Endodermal cell (in vitro differentiated cells): ENCODE measurements at places on chromosomes 13 and 19. TPM values are rescaled to one million over a fixed set of nuclear protein-coding genes. Genes with fewer than 3 reads are reported as not detected.

DNA sequence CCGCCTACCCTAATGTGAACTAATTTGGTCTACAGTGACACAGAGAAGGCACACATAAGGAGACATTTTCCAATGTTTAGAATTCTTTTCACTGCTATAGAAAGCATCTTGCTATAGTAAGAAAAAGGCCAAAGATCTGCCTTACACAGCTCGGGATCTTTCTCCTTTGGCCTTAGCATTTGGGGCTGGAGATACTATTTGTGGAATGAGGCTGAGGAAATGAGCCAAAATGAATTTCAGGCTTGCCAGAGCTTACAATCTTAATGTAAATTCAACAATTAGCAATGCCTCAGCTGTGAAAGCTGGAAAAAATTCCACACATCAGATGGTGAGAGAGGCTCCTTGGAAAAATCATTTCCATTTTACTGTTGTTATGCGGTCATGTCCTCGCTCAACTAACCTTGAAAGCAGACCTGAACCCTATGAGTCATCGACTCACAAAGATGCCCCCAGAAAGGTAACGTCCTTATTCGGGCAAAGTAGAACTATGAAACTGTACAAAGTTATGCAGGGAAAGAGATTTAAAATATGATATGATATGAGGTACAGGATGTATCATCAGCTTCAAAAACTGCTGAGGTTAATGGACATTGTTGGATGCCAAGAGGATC lies 324.5 kb upstream of the NBEA start:
- H3K27ac ChIP-seq, result no peak overlapping the region
- no peak overlapping the region for H3K4me3 ChIP-seq
- no peaks in the 10 kb centered on the region for H3K36me3 ChIP-seq
- H3K4me1 ChIP-seq, result peaks cover 14% of the 10 kb centered on the region
- no peaks in the 10 kb centered on the region for H3K27me3 ChIP-seq

The TINCR gene
- 0.53 and 0.93 TPM in 2 replicates for total RNA-seq

- no peaks in the 10 kb centered on the region for H3K27me3 ChIP-seq
- peaks cover 4% of the 10 kb centered on the region for H3K36me3 ChIP-seq
- peak; percentile 35 for DNase-seq
- H3K4me3 ChIP-seq, result no peak overlapping the region
Observed at GRCh38 chr13:98487016-98487415, 89.9 kb downstream of the STK24 start.

The TEKTIP1 gene
- 3.1 to 5.7 TPM (median 4.2 TPM) in 3 replicates for total RNA-seq

- no peaks in the 10 kb centered on the region for H3K27me3 ChIP-seq
- DNase-seq, result peak; percentile 68
- no peaks in the 10 kb centered on the region for H3K36me3 ChIP-seq
Observed at GRCh38 chr19:33715462-33715861, 81.2 kb upstream of the KCTD15 start.

The ZNF737 gene
- 36.5 and 42.6 TPM in 2 replicates for total RNA-seq

- no peaks in the 10 kb centered on the region for H3K4me1 ChIP-seq
- no peaks in the 10 kb centered on the region for H3K27me3 ChIP-seq
Observed at GRCh38 chr13:19283836-19284235, 102.2 kb upstream of the TUBA3C start.

DNA sequence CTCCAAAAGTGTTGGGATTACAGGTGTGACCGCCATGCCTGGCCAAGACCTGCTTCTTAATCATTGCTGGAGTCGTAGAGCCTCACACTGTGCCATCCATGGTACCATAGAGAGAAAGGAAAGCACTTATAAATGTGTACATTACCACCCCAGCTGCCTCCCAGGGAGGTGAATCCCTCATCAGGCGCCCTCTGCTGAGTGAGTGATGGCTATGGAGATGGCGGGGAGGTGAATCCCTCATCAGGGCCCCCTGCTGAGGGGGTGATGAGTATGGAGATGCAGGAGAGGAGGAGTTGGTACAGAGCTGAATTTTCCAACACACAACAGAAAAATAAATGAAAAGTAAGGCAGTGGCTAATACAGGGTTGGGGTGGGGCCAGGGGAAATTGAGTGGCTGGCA lies 263.4 kb downstream of the UQCRFS1 start:
- DNase-seq, result peak; percentile 66
- no peaks in the 10 kb centered on the region for H3K4me1 ChIP-seq
- H3K27ac ChIP-seq, result no peak overlapping the region
- no peaks in the 10 kb centered on the region for H3K27me3 ChIP-seq
- no peaks in the 10 kb centered on the region for H3K36me3 ChIP-seq
- no peak overlapping the region for H3K4me3 ChIP-seq

The C19orf18 gene
- 0.40 and 0.61 TPM in 2 replicates for total RNA-seq

DNA sequence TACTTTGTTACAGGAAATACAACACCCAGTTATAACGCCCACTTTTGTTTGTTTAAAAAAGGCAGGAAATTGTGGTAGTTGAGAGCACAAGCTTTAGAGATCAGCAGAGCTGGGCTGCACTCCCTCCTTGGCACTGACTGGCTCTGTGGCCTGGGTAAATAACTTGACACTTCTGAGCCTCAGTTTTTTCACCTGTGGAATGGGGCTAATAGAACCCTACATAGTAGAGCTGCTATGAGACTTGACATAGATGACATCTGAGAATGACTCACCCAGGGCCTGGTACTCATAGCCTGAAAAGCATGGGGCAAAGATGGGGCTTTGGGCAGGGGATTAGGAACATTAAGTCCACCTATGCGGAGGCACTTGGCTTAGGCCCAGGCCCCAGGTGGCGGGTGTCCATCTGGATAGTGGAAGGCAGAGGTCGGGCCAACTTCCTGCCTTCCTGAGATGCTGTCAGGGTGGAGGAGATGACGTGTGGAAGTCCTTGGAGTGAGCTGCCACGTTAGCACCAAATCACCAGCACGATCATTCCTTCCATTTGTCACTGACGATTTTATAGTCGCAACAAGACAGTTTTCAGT lies 159.1 kb downstream of the KATNAL1 start:
- H3K4me1 ChIP-seq, result no peaks in the 10 kb centered on the region
- H3K4me3 ChIP-seq, result no peak overlapping the region

DNA sequence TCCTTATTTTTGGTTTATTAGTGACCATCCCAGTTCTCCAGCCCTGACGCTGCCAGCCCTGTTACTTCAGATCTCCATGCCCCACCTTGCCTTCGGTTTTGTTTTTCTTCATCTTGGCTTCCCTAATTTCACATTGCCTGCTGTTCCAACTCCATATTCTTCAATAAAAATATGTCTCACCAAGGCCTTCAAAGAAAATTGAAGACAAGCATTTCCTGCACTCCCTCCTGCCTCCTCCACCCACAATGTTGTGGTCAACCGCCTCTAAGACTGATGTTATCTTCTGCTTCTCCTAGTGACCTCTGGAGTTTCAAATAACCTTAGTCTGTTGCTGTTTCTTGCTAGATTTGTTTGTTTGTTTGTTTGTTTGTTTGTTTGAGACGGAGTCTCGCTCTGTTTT lies 14.6 kb downstream of the PLD3 start:
- DNase-seq, result no peak
- no peaks in the 10 kb centered on the region for H3K27me3 ChIP-seq

GRCh38 chr13:26476111-26476781 lies 81.2 kb upstream of the WASF3 start:
- H3K27ac ChIP-seq, result peak overlapping the region; percentile 24
- peaks cover 4% of the 10 kb centered on the region for H3K4me1 ChIP-seq
- H3K36me3 ChIP-seq, result no peaks in the 10 kb centered on the region

- H3K27me3 ChIP-seq, result peaks cover 6% of the 10 kb centered on the region
- no peak for DNase-seq
- no peak overlapping the region for H3K4me3 ChIP-seq
- no peaks in the 10 kb centered on the region for H3K36me3 ChIP-seq
- no peak overlapping the region for H3K27ac ChIP-seq
Observed at GRCh38 chr13:48567515-48568369, 34.9 kb upstream of the RCBTB2 start.

The RAB3A gene
- 3.9 to 79.3 TPM (median 4.5 TPM) in 3 replicates for total RNA-seq

The GPC6 gene
- total RNA-seq, result 60.1 and 69.6 TPM in 2 replicates

The SPIB gene
- total RNA-seq, result 2.0 and 2.6 TPM in 2 replicates

The ZNF568 gene
- total RNA-seq, result 2.9 to 3.7 TPM (median 3.1 TPM) in 3 replicates

- no peak for DNase-seq
- no peak overlapping the region for H3K4me3 ChIP-seq
- no peaks in the 10 kb centered on the region for H3K36me3 ChIP-seq
- H3K27ac ChIP-seq, result no peak overlapping the region
Observed at GRCh38 chr13:37409756-37410155, 188.8 kb downstream of the POSTN start.

DNA sequence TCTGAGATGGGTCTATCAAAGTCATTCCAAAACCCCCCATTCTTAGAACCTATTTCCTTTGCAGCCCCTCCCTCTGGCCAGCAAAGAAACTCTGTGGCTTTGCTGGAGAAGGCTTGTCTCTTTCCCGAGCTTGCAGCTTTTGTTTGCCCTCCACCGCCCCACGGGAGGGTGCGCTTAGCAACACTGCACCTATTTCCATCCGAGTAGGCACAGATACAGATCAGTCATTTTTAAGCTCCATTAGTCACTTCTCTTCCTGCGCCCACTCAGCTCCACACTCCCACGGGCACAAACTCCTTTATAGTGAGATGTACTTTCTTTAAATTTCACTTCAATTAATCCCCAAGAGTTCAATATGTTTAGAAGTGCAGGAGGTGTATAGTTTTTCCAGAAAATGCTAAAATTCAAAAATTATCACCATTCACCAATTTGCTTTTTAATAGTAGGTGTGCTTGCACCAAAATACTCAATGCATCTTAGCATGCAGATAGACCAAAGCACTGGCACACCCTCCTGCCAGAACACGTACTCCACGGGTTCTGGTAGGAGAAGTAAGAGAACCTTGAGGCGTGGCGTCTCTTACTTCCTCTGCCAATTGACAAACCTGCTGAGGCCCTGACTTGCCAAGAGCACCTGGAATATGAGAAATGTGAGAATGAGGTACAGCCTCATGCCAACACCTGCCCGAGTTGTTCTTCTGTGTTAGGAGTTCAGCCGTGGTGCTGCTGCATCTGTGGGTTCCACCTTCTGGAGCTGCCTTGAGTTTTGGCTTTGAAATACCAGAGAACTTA lies 183.7 kb downstream of the TEX29 start:
- H3K4me3 ChIP-seq, result no peak overlapping the region
- H3K27ac ChIP-seq, result no peak overlapping the region
- no peaks in the 10 kb centered on the region for H3K27me3 ChIP-seq
- H3K36me3 ChIP-seq, result no peaks in the 10 kb centered on the region
- H3K4me1 ChIP-seq, result no peaks in the 10 kb centered on the region

GRCh38 chr13:54733639-54734038 lies 1705.0 kb downstream of the OLFM4 start:
- no peaks in the 10 kb centered on the region for H3K27me3 ChIP-seq
- no peak overlapping the region for H3K27ac ChIP-seq
- DNase-seq, result peak; percentile 62
- H3K4me1 ChIP-seq, result no peaks in the 10 kb centered on the region

The PTPRH gene
- total RNA-seq, result 1.5 TPM in 1 of 3 replicates, not detected in the others

The NUMBL gene
- total RNA-seq, result 23.2 to 46.9 TPM (median 46.8 TPM) in 3 replicates

The ALKBH6 gene
- 31.1 to 38.7 TPM (median 37.8 TPM) in 3 replicates for total RNA-seq

The ERICH4 gene
- not detected in 3 replicates for total RNA-seq

DNA sequence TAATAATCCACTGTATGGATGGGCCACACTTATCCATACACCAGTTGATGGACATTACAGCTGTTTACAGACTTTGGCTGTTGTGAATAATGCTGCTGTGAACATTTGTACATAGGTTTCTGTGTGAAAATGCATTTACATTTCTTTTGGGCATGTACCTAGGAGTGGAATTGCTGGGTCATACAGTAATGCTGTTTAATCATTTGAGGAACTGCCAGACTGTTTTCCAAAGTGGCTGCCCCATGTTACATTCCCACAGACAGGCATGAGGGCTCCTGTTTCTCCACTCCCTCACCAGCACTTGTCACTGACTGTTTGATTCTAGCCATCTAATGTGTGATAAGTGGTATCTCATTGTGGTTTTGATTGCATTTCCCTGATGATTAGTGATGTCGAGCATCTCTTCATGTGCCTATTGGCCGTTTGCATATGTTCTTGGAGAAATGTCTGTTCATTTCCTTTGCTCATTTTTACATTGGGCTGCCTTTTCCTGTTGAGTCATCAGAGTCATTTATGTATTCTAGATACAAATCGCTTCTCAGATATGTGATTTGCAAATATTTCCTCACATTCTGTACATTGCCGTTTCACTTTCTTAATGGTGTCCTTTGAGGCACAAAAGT lies 12.8 kb downstream of the TMEM255B start:
- no peaks in the 10 kb centered on the region for H3K36me3 ChIP-seq
- no peak overlapping the region for H3K4me3 ChIP-seq
- DNase-seq, result no peak
- H3K27me3 ChIP-seq, result peaks cover 4% of the 10 kb centered on the region
- H3K27ac ChIP-seq, result no peak overlapping the region

The HCN2 gene
- total RNA-seq, result 0.75 and 0.84 TPM in 2 replicates

DNA sequence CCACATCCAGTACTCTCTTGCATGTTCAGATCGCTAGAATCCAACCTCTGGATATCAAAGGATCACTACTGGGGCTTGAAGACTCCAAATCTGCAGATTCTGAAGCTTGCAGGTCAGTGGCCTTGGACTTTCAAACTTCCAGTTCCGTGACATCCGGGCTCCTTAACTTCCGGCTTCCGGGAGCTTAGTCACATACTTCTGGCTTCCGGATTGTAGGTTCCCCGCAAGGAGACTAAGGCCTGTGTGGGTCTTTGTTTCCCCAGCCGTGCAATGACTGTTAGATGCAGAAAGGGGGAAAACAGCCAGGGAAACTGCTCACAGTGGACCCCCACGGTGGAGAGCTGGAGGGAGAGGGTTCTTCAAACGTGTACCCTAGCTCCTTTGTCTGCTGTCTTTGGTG lies 41.4 kb downstream of the ZNF333 start:
- no peak overlapping the region for H3K4me3 ChIP-seq
- no peak overlapping the region for H3K27ac ChIP-seq
- no peaks in the 10 kb centered on the region for H3K4me1 ChIP-seq
- H3K36me3 ChIP-seq, result no peaks in the 10 kb centered on the region
- H3K27me3 ChIP-seq, result no peaks in the 10 kb centered on the region
- DNase-seq, result no peak

The C1QTNF9 gene
- total RNA-seq, result not detected in 2 replicates

- no peaks in the 10 kb centered on the region for H3K27me3 ChIP-seq
- DNase-seq, result no peak
- H3K27ac ChIP-seq, result no peak overlapping the region
- no peak overlapping the region for H3K4me3 ChIP-seq
- H3K36me3 ChIP-seq, result no peaks in the 10 kb centered on the region
Observed at GRCh38 chr13:109652531-109652930, 133.9 kb downstream of the IRS2 start.

DNA sequence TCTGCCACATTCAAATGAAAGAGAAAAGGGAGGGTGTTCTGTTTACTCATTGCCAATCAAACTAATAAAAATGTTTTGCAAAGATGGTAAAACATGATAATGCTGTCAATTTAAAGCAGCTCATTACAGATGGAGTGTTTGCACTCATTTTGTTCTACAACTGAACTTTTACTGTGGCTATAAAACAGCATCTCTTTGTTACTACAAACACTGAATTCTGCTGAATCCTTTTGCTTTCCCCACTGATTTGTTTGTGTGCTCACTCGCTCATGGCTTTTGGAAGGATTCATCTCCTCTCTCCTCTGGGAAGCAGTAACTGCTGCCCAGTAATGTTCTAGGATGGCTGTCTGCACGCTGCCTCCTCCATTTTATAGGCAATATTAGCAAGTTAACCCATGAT lies 434.5 kb downstream of the PCDH9 start:
- no peak for DNase-seq
- no peaks in the 10 kb centered on the region for H3K36me3 ChIP-seq
- no peak overlapping the region for H3K4me3 ChIP-seq
- no peaks in the 10 kb centered on the region for H3K27me3 ChIP-seq
- no peaks in the 10 kb centered on the region for H3K4me1 ChIP-seq
